ENCODE measurements at places on chromosomes 6 and 20.

- DNase-seq: no peak
Measured at GRCh38 chr6:36678488-36679042, at the start of gene CDKN1A. CDKN1A (plus strand) TSS chr6:36678714; CDS start chr6:36684102, 5,388 bp downstream.

DNA sequence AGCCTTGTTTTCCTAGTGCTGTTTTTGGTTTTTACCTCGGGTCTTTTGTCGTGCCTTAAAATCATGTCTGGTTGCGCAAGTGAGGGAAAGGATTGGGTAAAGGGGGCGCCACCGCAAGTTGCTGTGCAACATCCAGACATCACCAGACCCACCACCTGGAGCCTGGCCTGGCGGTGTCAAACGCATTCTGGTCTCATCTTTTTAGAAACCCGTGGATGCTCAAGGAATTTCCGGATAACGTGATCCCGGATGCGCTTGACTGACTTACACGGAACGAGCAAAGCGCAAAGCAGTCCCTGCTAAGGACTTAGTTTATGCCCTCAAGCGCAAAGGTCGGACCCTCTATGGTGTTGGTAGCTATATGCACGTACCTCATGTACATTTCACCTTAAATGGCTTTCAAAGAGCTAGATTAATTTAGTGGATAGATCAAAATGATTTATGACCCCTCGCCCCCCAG is 105.2 kb downstream of the OR2B2 start:
- DNase-seq: no peak

DNA sequence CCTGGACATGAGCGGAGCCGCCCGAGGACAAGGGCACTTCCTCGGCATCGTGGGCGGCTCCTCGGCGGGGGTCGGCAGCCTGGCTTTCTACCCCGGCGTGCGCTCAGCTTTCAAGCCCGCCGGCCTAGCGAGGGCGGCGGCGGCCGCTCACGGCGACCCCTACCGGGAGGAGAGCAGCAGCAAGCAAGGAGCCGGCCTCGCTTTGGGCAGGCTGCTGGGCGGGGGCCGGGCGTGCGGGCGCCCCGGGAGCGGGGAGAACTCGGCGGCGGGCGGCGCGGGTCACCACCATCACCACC is 6.7 kb downstream of the PRDM13 start:
- DNase-seq: no peak

DNA sequence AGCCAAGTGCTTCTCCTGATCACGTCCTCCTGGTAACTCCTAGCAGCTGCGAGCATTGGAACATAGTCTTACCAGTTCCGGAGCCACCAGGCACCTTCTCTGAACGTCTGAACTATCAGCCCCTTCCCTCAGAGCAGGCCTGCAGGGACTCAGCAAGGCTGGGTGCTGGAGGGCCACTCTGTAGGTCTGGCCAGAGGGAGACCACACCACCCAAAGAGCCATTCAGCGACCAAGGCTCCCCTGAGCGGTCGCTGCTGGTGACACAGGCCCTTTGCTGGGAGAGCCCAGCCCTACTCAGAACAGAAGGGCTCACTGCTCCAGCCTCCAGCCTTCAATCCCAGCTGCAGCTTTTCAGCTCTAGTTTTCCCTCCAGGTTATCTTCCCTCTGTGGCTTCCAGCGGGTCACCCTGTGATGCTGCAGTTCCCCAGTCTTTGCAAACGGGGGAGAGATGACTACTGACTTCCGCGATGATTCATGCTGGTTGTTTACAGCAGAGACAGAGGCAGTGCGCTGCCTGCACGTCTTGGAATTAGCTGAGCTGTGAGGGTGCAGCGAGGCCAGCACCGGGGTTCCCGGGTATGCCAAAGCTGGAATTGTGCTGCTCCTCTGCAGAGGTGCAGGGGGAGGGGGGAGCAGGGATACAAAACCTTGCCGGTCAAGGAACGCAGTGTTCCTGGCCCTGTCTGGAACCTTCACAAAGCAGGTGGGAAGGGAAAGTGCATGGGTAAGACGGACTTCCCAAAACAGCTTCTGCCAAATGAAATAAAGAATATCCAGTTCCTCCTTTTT is 161.4 kb downstream of the LY86 start:
- DNase-seq: no peak

DNA sequence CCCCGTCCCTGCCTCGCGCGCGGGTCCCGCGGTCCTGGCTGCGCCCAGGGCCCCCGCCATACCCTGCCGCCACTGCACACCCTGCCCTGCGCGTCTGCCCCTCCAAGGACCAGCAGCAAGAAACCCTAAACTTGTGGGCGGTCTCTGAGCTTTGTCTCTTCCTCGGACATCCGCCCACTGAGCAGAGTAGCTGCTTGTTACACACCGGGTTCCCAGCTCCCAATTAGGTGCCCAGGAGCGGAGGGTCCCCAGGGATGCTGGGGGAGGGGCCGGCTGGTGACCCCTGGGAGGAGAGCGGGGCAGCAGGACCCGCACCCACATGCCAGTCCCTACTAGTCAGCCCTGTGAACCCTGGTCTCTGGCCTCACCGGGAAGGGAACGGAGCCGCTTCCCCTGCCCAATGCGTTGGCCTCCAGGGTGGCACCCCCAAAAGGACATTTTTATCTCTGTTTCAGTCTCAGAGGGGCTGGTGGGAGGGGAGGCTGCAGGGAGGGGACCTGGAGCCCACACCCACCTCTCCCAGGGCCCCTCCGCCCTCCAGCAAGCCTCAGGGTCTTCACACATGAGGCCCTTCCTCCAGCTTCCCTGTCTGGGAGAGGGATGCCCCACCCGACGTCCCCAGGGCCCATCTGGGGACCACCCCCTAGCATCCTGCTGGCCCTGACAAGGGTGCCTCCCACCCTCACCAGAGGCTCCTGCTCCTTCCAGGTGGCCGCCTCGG is 10.5 kb downstream of the STMN3 start:
- DNase-seq: no peak

GRCh38 chr6:10030942-10031537 is 383.8 kb downstream of the TFAP2A start:
- DNase-seq: no peak

- no peak for DNase-seq
Measured at GRCh38 chr20:17530153-17530552, 1.0 kb downstream of the BFSP1 start.

DNA sequence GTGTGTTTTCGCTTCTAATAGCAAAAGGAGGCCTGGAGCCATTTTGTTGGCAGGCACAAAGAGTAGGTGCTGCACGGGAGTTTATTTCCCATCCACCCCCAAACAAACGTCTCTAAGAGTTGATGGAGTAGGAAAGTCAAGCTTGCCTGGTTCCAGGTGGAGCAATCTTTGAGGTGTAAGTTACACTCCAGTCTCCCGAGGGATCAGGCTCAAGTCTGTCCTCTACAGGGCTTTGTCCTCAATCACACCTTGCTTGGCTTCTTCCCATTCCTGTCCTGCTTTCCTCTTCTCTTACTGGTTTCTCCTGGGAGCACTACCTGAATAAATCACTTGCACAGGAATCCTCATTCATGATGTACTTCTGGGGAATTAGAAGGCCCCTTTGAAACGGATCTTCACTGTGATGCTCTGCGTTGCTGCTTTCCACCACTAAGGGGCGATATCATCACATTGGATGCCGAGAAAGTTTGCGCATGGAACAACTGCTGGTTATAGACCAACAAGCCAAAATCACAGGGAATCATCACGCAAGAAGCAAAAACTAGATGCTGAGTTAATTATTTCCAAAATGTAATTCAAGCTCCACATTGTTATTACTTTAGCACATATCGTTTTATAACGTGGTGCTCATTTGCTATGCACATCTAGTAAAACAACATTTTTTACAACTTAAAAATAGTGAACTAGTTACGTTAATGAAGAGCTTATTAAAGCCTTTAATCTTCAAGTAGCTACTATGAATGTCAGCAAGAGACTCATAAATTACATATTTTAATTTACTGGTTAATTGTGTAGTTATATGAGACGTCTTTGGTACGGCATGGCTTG is 156.8 kb downstream of the DNAH8 start:
- no peak for DNase-seq

DNA sequence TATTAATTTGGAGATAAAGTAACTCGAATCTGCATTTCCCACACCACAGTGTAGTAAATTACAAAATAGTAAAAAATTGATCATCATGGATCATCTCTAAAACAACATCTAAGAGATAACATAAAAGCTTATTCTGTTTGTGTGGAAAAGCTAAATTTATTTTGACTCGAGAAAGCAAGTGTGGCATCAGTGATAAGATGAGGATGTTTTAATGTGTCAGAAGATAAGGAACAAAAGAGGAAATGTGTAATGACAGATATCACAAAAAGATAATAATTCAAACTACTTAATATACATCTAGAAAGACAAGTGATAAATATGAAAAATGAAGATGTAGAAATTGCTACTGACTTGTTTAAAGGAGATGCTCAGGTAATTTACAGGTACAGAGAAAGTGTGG is 74.1 kb downstream of the DNAH8 start:
- no peak for DNase-seq

GRCh38 chr20:34579979-34580940 is 21.7 kb downstream of the MAP1LC3A start:
- DNase-seq: no peak

DNA sequence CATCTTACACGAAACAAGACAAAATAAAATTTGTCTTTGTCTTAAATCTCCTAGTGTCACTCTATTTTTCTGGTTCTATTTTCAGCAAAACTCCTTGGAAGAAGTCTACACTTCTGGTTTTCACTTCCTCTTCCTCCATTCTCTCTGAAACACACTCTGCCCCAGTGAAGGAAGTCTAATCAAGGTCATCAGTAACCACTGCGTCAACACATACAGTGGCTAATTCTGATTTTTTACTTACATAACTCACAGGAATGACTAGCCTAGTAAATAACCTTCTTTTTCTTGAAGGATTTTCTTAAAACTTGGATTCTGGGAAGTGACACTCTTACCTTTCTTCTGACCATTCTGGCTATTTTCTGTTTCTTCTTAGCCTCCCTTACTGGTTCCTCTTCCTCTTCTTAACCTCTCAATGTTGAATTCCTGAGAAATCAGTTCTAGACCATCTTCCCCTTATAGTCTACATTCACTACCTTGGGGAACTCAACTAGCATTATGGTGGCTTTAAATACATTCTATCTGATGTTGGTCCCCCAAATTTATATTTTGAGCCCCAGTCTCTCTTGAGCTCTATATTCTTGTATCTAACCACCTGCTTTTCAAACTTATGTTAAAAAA is 37.5 kb downstream of the AIG1 start:
- no peak for DNase-seq

All from cerebellar nuclear complex (tissue), 1 donor.